A549 treated with dexamethasone at 1 μM for 4 hours (cell line): ENCODE measurements at places on chromosomes 4 and X. TPM values are rescaled to one million over a fixed set of nuclear protein-coding genes. Genes with fewer than 3 reads are reported as not detected.

The RHOXF2B gene
- total RNA-seq, result not detected in 5 replicates

The POU3F4 gene
- total RNA-seq, result not detected in 5 replicates

The SERPINA7 gene
- total RNA-seq, result not detected in 5 replicates

The XAGE1A gene
- 21.1 to 62.0 TPM (median 33.5 TPM) in 5 replicates for total RNA-seq

The NSG1 gene
- 9.9 to 13.5 TPM (median 11.3 TPM) in 5 replicates for total RNA-seq

The SPACA5 gene
- not detected in 5 replicates for total RNA-seq

The AP1AR gene
- 8.5 to 11.2 TPM (median 9.8 TPM) in 5 replicates for total RNA-seq

The HTATSF1 gene
- 52.7 to 68.0 TPM (median 63.5 TPM) in 5 replicates for total RNA-seq

The CXCR3 gene
- 0.06 to 0.12 TPM (median 0.10 TPM) in 5 replicates for total RNA-seq

The AKAP14 gene
- total RNA-seq, result not detected in 5 replicates

The EIF4E gene
- 74.3 to 132 TPM (median 87.1 TPM) in 5 replicates for total RNA-seq

The SPATA18 gene
- total RNA-seq, result 3.4 to 5.1 TPM (median 4.6 TPM) in 5 replicates

The PDCL2 gene
- total RNA-seq, result not detected in 5 replicates

The DSPP gene
- not detected in 5 replicates for total RNA-seq

The FAM149A gene
- 1.3 to 2.1 TPM (median 1.6 TPM) in 5 replicates for total RNA-seq
